IPS DF 19.7 (cell line): ENCODE measurements at places on chromosomes 12 and 14.

DNA sequence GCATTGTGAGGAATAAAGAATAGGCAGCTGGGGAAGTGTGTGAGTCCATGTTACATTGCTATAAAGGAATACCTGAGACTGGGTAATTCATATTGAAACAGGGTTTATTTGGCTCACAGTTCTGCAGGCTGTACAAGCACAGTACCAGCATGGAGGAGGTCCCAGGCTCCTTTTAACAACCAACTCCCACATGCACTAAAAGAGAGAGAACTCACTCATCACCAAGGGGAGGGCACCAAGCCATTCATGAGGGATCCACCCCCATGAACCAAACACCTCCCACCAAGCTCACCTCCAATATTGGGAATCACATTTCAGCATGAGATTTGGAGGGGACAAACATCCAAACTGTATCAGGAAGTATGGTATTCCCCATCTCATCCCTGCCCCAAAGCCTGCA, 11.9 kb upstream of the DHRS4 start:
- no peak for DNase-seq

GRCh38 chr12:113734503-113734902, 231.6 kb downstream of the RBM19 start:
- DNase-seq, result no peak

- no peak for DNase-seq
Measured at GRCh38 chr12:91781114-91781513, 364.5 kb downstream of the BTG1 start.

- DNase-seq, result no peak
Measured at GRCh38 chr14:22434030-22434429, 155.0 kb downstream of the DAD1 start.

- no peak for DNase-seq
Measured at GRCh38 chr12:116955382-116956021, 44.8 kb downstream of the FBXW8 start.

DNA sequence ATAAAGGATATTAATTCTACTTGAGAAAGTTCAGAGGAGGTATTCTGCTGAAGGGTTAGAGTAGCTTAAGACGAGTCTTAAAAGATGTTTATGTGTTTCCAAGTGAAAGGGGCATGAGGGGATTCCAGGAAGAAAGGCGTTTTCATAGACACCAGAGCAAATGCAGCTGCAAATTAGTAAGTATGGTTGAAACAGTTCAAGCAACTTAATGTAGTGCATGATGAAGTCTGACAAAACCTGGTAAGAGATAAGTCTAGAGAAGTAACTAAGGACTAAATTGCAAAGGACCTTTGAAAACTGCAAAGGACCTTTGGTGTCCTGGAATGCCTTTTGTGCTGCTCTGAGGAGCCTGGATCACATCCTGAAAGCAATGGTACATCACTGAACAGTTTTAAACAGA, 11.5 kb downstream of the LUM start:
- no peak for DNase-seq

DNA sequence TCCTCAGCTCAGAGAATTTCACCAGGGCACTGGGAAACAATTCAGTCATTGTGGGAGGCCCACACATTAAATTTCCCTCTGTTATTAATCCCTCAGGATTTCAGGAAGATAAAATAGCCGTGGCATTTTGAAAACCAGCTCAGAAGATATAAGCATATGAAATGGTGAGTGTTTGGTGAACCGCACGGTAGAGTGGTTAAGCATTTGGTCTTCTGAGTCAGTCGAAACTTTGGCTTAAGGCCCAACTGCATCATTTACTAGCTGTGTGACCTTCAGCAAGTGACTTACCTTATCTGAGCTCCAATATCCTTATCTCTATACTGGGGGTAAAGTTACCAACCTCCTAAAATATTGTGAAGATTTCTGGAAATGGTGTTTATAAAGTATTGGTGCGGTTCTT, 5.2 kb upstream of the VRK1 start:
- DNase-seq, result no peak

GRCh38 chr12:44750468-44750867, 125.6 kb downstream of the NELL2 start:
- no peak for DNase-seq

DNA sequence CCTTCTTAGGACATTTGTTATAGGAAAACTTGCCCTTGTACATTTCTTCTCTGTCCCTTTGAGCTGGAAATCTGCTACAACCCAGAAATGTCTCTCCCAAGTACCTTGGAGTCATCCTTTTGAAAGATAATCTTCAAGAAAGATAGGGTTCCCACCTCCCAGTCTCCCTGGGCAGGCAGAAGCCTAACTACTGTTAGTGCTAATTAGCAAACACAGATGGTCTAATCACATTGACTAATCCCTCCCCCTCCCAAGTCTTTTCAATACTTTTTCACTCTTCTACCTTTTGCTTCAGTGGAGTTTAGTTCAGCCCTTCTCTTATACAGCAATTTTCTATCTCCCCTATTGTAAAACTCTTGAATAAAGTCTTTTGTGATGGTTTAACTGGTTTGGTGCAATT, 129.8 kb upstream of the PPFIA2 start:
- DNase-seq, result no peak

DNA sequence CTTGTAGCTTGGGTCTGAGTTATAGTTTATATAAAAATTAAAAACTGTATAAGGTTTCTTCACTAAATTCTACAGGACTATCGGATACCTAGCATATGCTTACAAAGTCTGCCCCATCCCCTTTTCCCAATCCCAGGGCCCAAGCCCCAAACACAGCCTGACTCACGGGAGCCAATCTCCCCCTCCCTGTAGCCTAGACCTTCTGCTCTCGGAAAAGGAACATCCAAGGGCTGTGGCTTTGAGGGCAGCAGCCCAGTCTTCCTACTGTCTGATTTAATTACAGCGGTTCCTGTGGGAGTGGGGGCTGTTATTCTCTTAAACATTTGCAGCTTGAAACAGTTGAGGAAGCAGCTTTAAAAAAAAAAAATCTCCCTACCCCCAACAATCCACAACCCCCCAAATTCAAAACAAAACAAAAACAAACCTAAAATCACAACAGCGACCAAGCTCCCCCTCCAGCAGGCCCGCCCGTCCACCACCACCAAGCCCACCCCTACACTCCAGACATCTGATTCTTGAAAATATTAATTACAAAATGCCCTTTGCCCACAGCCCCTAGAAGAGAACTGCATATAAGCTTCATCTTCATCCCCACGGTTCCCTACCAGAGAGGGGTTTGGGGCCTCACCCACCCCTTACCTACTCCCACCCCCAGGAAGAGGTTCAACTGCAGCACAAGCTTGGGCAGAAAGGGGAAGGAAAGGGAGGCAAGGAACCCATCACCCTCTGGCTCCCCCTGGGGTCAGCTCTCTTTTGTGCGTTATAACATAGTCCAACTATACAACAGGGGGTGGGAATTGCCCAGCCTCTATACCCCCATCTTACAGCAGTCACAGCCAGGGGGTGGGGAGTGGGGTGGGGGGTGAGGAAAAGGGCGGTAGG, 1.1 kb upstream of the PRKAG1 start:
- DNase-seq, result no peak

GRCh38 chr12:101694297-101694848, 3.1 kb upstream of the CHPT1 start:
- DNase-seq, result no peak

DNA sequence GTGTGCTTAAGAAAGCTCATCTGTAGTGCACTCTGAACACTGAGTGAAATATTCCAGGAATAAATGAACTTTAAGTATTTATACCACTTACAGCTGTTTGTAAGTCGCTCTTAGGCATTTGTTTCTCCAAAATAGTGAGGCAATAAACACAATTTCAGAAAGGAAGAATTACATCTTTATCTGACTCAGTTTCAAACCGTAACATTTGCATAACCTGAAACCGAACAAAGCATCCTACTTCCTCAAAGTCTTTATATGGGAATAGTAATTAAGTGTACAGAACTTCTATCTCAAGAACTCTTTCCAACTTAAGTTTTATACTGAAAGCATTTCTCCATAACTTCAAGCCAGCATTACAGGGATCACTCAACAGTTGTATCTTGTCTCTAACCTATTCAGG, 58.4 kb downstream of the SOX5 start:
- no peak for DNase-seq

DNA sequence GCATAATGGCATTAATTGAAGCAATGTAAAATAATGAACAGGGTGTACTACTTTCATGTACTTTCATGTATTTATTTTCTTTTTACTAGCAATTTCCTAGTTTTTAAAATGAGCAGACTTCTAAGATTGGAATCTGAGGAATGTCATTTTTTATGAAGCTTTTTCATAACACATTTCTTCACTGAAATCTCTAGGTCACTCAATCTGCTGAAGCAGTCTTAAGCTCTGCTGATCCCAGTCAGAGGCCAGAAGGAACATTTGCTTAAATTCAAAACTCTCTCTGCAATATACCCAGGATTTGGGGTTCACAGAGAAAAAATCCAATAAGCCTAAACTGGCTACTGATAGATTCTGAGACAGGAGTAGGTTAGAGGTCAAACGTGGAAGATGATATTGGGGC, 73.6 kb upstream of the CNTN1 start:
- DNase-seq, result no peak

- no peak for DNase-seq
Measured at GRCh38 chr12:46671102-46671501, 154.7 kb downstream of the SLC38A4 start.
